Stimulated activated CD4-positive, alpha-beta T cell treated with anti-CD3 and anti-CD28 coated beads, Interleukin-1b, Interleukin-23, amount 100 ng/mL, for 1 hour (primary cell): ENCODE measurements at places on chromosomes 5 and 9.

GRCh38 chr5:159319832-159320231, 10.5 kb downstream of the IL12B start:
- no peak for DNase-seq

DNA sequence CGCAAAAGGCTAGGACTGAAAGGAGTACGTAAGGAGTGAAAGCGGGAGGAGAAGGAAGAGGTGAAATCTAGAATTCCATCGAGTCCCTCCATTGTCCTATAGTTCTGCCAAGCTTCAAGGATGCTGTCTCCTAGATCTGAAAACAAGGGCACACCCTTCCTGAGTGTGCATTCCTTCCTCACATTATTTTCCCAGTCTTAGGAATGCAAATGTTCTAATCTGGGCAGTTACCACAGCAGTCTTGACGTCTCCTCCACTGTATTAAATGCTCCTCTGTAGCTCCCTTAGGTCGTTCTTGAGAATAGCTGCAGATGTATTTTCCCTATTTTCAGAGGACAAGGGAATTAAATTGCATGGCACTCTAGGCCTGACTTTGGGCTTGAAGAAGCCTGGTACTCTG, 127.6 kb downstream of the SLIT3 start:
- no peak for DNase-seq

DNA sequence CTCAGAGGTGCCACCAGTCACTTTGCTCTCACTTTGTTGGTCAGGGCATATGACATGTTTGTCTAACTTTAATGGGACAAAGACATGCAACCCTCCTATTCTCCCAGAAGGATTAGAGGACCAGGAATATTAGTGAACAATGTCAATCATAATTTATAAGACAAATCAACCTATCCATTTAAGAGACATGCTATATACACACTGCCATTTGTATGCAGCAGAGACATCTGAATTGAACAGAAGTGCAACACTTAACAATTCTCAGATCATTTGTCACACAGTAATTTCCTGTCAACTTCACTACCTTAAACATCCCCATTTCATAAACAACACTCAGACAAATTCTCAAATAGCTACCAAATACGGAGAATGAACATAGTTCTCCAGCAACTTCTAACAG, 273.6 kb upstream of the RGMB start:
- DNase-seq: no peak

DNA sequence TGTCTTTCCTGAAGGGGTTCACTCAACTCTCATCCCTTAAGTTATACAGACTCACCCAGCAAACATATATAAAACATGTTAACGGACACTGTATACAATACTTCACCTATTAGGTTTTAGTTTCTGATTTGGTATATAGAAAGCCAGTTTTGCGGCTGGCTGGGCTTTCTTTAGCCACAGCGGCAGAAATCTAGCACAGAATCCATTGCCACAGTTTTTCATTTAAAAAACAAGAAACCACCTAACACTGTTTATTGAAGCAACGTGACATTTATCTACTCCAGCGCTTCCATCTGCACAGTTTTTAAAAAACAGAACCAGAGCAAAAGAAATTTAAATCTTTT, 67.3 kb downstream of the SNX30 start:
- DNase-seq: no peak

- no peak for DNase-seq
Observed at GRCh38 chr9:107390778-107391177, 98.8 kb downstream of the KLF4 start.

DNA sequence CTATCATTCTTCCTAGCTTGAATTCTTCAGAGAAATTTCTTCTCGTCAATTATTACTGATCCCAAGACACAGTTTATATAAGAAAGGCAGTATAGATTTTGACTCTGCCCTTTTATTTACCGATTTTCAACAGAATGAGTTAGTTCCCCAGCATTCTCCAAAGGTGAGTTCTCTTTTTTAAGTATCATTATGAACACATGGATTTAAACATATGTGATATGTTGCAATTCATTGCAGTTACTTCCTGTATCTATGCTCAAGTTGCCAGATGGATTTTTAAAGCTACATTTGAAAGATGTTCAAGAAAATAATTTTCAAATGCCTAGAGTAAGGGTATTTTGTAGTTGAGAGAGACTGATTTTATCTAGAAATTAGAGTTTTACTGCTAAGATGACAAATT, 8.4 kb downstream of the WDR41 start:
- DNase-seq: no peak

GRCh38 chr5:400282-401145, 42.5 kb upstream of the EXOC3 start:
- no peak for DNase-seq

- no peak for DNase-seq
Observed at GRCh38 chr5:43702815-43703214, 99.8 kb downstream of the NNT start.

- no peak for DNase-seq
Observed at GRCh38 chr9:106074006-106074405, 379.7 kb downstream of the TMEM38B start.

DNA sequence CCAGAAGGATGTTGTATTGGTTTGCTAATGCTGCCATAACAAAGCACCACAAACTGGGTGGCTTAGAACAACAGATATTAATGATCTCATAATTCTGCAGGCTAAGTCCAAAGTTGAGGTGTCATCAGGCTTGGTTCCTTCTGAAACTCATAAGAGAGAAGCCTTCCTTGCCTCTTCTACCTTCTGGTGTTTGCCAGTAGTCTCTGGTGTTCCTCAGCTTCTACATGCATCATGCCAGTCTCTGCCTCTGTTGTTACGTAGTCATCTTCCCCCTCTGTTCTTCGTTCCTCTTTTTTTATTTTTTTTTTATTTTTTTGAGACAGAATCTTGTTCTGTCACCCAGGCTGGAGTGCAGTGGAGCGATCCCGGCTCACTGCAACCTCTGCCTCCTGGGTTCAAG, 61.8 kb downstream of the LRRC70 start:
- no peak for DNase-seq

DNA sequence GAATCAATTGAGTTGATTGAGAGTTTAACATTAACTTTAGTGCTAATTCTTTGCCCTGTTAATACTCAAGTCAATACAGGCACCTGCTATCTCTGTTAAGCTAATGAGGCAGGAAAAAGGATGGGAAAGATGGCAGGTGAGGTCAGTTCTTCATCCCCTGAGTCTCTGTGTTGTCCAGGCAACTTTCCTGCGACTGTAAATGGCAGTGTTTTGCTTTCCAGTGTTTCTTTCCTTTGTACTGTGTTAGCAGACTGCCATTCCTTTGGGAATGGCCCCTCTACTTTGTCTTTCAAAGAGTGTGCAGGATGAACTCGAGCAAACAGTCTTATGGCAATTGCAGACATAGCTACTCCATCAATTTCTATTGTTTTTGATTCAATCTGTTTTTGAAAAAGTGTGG, 202.2 kb upstream of the VLDLR start:
- DNase-seq: no peak

- no peak for DNase-seq
Observed at GRCh38 chr9:4287886-4288588, 11.8 kb downstream of the GLIS3 start.

- DNase-seq: no peak
Observed at GRCh38 chr9:117704024-117704575, at the start of gene TLR4. TSS of gene TLR4 (plus strand) at chr9:117704403. CDS start at chr9:117704473, 70 bp downstream.

DNA sequence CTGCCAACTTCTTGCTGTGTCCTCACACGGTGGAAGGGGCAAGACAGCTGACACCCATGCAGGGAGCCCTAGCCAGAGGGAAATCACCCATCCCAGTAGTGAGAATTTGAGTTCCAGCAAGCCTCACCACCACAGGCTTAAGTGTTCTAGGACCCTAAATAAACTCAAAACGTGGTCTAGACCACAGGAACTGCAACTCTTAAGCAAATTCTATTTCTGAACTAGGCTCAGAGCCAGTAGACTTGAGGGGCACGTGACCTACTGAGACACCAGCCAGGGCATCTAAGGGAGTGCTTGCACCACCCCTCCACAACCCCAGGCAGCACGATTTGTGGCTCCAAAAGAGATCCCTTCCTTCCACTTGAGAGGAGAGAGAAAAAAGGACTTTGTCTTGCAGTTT, 96.0 kb upstream of the PHF24 start:
- no peak for DNase-seq

DNA sequence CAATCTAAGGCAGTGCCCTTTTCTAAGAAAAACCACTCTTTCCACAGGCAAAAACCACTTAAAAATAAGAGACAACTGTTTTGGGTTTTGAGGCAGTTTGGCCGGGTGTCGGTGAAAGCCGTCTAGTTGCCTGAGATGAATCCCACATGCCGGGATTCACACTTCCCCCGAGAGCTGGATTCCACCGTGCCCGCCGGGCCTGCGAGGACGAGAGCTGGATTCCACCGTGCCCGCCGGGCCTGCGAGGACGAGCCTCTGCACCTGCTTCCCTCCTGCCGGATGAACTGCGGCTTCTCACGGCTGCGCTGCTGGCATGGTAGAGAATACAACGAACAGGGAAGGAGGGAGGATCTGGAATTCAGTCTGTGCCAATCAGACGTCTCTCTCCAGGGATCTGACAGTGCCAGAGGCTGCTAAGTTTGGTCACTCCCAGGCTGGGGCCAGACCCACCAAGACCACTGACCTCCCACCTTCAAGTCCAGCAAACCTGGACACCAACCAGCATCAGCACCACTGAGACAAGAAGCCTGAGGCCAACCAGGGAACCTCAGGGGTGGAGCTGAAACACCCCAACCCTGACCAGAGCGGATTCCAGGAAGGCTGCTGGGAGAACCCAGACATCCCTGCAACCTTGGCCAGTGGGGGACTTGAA, 23.0 kb downstream of the VAV2 start:
- no peak for DNase-seq

GRCh38 chr5:151751091-151751490, 7.3 kb downstream of the ATOX1 start:
- DNase-seq: no peak

GRCh38 chr5:157263496-157264090, 2.3 kb upstream of the CYFIP2 start:
- DNase-seq: no peak

DNA sequence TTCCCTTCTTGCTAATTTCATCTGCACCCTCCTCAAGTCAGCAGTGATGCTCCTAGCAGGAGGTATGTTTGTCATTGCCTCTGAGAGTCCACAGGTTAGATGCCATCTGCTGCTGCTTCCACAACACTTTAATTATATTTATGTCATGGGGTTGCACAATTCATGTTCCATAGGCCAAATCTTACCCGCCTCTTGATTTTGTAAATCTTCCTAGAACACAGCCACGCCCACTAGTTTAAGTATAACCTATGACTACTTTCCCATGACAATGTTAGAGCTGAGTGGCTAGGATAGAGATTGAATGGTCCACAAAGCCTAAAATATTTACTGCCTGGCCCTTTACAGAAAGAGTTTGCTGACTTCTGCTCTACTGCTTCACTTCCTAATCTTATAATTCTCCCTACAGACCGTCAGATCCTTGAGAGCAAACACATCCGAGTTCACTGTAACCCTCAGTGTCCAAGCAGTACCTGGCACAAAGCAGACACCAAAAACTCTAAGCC, 21.1 kb downstream of the LIFR start:
- no peak for DNase-seq

DNA sequence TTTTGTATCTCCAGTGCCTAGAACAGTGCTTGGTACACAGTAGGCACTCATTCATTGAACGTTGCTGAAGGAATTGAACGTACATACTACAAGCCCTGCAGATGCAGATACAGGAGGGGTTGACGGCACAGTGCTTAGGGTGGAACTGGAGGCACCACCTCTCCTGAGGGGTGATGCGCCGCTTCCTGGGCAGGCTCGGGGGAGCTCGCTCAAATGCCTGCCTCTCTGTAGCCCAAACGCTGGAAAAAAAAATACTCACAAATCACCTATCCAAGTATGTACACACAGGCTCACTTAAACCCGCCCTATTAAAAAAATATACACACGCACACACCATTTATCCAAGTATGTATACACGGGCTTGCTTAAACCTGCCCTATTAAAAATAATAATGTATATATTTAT, 536 bp upstream of the COMMD10 start:
- no peak for DNase-seq

DNA sequence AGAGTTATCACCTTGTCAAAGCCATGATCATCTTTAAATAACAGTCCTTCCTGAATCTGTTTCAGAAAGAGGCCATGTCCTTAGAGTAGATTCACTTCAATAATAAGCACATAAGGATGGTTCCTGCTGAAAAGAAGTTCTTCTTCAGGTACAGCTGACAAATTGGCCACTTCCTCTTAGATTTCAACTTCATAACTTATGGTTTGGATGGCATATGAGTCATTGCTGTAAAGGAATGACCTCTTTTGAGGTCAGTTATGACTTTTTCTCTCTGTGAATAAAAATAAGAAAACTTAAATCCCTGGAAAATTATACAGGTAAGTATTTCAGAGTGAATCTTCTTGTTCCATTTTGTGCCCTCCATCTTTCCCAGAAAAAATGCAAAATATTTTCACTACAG, 555.3 kb upstream of the ZNF462 start:
- DNase-seq: no peak

DNA sequence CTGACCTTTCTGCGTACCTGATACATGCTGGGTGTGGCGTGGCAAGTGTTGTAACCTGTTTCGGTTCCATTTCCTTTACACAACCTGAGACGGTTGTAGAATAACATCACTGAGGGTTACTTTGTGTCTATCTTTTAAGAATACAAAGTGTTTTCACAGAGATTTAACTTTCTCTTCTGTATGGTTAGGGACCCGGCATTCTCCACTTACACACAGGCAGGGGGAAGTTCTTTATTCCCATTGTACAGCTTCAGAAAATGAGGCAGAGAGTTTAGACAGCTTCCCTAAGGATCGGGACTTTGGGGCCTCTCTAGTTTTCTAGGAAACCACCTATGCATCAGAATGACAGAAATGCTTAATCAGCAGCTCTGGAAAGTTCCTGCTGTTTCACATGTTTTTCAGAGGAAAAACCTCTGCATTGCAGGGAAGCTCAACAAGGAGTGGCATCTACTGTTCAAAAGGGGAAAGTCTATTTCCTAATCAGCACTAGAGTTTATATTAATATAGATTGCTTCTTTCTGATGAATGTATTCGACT, 41.3 kb downstream of the CAST start:
- no peak for DNase-seq

GRCh38 chr5:149219584-149219983, 52.1 kb upstream of the AFAP1L1 start:
- no peak for DNase-seq
